ENCODE measurements at places on chromosomes 5 and 9.
A peak's percentile ranks its signal among the peaks of the same experiment; 100 is the strongest.

- DNase-seq: no peak
Measured at GRCh38 chr5:32099486-32100035, 74.6 kb downstream of the GOLPH3 start.

DNA sequence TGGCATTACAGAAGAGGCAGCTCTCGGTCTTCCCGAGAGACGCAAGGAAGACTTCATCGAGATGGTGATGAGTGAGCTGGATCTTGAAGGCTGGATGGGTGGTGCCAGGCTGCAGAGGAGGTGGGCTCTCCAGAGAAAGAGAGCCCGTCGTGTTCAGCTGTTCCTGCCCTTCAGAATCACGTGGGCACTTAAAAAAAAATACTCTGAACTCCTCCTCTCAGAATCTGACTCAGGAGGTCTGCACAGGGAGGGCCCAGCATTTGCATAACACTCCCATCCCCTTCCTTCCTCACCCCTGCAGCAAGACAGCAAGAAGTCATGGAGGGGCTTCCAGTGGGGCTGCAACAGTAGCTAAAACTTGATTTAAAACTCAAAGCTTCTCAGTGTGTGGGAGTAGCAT, 203.0 kb downstream of the ATPSCKMT start:
- DNase-seq: no peak

DNA sequence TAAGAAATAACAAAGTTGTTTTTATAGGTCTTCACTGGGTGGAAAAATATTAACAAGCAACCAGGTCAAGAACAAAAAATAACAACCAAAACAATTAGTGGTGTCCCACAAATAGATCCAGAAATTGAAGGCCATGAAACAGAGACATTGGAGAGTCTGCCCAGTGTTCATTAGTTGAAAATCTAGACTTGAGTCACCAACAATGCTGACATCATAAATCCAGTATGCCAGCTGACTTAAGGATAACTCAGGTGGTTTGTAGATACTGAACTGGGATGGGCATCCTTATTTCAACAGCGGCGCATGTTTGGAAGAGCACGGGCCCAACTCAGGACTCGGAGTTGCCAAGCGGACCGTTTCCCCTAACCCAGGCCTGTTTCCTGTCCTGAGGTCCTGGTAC, 80.7 kb upstream of the TNFAIP8 start:
- DNase-seq: peak; percentile 54

GRCh38 chr9:115164511-115164974, 46.6 kb upstream of the TNC start:
- DNase-seq: peak; percentile 17

DNA sequence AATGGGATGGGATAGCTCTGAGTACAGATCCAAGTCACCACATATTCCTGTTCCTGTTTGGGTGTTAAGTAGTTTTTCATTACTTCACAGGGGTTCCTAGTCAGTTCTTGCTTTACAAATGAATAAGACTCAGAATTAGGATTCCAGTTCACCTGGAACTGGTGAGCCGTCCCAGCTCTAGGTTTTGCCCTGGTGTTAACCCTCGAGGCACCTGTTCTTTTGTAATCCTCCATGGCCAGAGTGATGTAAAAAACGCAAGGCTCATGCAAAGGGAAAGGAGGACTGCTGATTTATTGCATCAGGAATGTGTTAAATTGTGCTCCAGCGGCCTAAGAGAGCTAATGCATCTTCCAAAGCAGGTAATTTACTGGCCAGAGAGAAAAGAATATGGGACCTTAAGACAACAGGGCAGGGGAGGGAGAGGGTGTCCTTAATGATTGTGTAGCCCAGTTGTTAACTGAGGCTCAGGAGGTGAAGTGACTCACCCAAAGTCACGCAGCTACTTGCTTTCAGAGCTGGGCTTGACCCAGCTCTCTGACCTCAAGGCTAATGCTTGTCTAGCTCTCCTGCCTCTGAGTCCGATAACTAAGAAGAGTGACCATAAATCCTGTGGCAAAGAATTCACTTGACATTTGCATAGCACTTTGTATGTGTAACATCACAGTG, 70.5 kb downstream of the DMRT2 start:
- no peak for DNase-seq

- no peak for DNase-seq
Measured at GRCh38 chr5:91225848-91226686, 157.1 kb downstream of the ARRDC3 start.

GRCh38 chr9:89873801-89874200, 269.0 kb downstream of the GADD45G start:
- no peak for DNase-seq

- DNase-seq: no peak
Measured at GRCh38 chr9:84151640-84152039, 171.0 kb downstream of the RMI1 start.

- no peak for DNase-seq
Measured at GRCh38 chr5:32842813-32843530, 131.9 kb downstream of the NPR3 start.

- DNase-seq: no peak
Measured at GRCh38 chr5:155807884-155808576, 518.9 kb upstream of the SGCD start.

DNA sequence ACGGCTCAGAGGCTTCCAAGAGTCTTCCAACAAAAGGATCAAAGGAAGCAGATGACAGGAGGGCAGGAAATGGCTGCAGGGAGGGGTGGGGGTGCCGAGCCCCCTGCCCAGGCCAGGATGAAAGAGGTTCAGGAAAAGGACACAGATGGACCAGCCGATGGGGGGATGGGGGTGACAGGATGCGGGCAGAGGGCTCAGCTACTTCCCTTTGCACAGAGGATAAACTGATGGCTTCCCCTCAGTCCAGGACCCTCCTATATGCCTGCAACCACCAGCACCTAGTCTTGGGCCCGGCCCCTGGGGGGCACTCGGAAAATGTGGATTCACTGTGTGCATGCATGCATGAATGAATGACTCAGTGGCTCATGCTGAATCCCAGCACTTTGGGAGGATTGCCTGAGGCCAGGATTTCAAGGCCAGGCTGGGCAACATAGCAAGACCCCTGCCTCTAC, 148.2 kb downstream of the C9orf50 start:
- no peak for DNase-seq

DNA sequence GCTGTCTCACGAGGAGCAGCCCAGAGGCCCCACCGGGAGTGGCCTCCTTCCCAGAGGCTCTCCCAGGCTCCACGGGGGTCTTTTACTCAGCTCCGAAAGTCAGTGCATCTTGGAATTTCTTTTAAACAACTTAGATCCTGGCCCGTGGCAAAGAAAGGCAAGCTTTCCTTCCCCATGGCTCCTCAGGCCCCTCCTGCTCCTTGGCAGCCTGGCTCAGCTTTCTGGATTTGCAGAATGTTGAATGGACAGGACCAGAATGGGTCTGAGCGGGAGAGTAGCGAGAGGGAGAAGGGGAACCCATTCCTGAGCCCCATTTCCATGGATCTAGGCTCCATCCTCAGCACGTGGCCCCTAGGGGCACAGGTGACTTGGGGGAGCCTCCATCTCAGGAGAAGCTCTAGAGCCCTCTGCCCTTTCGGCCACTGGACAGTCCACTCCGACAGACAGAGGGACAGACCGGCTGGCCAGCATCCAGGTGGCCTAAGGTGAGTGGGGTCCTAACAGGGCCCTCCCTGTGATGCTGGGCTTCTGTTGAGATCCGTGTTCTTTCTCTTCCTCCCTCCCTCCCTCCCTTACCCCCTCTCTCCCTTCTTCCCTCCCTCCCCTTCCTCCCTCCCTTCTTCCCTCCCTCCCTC, 173.9 kb upstream of the PPP1R26 start:
- DNase-seq: no peak

DNA sequence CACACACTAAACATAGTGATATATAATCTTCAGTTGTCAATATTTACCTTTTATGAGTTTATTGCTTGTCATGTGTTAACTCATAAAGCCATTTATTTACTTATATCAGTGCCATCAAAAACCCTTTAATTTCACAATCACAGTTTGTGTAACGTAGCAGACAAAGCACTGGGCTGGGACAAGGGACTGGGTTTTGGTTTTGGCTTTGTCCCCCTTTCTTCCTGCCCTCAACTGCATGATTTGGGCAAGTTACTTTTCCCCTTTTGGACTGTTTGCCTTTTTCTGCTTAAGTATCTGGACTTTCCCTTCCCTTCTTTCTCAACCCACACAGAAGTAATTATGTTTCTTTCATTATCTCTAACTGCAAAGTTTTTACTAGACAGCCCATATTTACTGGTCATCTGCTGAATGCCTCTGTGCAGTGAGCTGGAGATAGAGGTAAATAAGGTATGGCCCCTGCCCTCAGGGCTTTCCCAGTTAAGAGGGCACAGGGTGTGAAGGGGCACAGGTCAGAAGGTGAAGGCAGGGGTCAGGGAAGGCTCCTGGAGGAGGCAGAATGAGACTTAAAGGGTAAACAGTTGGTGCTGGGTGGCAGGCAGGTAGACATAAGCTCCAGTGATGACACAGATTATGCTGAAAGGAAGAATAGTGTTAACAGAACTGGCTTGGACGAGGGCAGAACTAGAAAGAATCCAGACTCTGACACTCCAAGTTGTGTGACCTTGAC, 14.8 kb upstream of the NR3C1 start:
- DNase-seq: no peak

DNA sequence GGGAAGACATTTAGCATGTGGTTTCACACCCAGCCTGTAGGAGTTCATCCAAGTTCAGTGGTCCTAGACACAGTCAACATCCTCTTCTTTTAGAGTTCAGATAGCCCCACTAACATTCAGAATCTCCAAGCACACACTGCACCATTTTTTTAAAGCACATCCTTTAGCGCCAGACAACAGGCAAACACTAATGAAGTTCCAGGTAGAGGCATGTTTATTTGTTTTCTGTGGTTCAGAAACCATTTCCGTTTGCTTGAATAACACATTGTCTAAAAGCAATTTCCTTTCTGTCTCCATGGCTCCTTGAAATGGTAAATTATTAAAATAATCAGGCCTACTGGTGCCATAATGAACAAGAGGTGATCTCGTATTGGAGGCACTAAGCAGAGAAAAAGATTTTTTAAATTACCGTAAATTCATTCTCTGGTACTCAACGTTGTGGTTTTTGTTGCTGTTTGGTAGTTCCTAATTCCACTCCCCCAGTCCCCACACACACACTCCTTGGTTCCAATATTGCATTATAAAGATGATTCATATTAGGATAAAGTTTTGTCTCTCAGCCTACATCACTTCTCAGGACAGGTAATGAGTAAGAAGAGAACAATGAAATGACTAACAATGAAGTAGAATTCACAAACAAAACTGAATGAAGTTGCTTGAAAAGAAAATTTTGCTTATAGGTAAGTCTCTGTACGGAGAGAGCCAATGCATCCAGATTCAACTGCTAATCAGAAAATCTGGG, 153.1 kb downstream of the PCSK1 start:
- peak; percentile 52 for DNase-seq

GRCh38 chr9:129552064-129552463, 68.8 kb downstream of the C9orf50 start:
- DNase-seq: peak; percentile 54

GRCh38 chr9:2024888-2025782, 10.0 kb downstream of the SMARCA2 start:
- no peak for DNase-seq

GRCh38 chr5:91281401-91281800, 101.7 kb downstream of the ARRDC3 start:
- DNase-seq: peak; percentile 88

DNA sequence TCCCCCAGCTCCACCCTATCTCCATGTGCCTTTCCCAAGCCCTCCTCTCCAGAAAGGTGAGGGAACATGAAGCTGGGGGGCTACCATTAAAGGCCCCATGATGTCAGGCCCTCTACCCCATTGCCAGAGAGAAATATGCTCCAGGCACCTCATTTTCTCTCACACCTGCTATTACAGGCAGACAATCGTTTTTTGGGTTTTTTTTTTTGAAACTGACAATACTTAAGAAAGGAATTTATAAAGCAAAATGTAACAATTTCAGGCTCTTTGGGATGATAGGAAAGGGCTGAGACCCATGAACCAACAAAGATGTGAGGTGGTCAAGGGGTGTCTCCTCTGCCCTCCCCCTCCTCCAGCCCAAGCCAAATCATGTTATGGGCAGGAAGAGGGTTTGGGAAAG, 1.5 kb upstream of the GFRA3 start:
- DNase-seq: no peak

- DNase-seq: no peak
Measured at GRCh38 chr5:6261668-6262067, 116.7 kb downstream of the MED10 start.

DNA sequence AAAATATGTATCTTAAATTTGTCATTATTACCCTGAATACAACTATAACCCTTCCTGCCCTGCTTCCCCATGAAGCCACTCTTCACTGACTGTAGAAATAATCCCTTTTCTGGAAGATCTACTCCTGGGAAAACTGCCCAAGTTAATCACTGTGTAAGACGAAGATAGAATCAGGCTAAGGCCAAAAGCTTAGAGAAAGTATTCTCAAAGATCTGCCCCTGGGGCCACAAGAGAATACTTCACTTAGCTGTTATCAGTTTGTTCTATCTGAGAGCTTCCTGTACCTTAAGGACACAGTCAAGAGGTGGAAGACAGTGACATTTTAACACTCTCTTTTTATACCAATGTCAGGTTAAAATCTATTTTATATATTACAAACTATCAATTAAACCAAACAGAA, 33.8 kb downstream of the RNF145 start:
- DNase-seq: peak; percentile 72

DNA sequence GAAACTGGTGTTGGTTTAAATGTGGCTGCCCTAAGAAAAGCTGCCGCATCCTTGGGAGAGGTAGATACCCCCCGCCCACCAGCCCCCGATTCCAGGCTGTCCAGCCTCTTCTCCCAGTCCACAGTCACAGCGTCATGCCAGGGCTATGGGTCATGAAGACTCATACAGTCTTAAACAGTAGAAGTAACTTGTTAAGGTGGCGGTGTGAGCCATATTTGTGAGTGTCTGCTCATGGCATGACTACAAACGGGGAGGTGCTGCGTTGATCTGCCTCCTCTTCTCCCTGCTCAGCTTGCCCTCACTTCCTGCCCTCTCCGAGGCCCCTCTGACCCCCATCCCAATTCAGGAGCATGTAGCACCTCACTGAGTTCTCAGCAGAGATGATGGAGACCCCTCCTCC, 20.8 kb downstream of the FGD3 start:
- no peak for DNase-seq

- DNase-seq: no peak
Measured at GRCh38 chr5:431711-432050, 11.3 kb upstream of the EXOC3 start.

DNA sequence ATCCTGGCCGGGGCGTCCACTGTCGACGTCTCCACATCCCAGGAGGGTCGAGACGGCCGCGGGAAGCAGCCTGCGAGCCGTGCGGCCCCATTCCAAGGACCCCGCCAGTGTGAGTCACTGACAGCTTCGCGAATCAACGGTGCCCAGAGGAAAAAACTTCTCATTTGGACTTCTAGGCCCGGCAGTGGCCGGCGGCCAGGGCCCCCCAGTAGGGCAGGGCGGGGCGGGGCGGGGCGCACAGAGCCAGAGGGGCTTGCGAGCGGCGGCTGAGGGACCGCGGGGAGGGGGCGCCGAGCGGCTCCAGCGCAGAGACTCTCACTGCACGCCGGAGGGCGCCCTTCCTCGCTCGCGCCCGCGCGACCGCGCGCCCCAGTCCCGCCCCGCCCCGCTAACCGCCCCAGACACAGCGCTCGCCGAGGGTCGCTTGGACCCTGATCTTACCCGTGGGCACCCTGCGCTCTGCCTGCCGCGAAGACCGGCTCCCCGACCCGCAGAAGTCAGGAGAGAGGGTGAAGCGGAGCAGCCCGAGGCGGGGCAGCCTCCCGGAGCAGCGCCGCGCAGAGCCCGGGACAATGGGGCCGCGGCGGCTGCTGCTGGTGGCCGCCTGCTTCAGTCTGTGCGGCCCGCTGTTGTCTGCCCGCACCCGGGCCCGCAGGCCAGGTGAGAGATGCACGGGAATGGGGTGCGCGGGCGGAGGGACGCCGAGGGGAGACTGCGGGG, at the start of gene F2R:
F2R (plus strand) TSS at position 391 of the 720 bp plus-strand sequence; CDS start at position 573, 182 bp downstream.
- peak; percentile 55 for DNase-seq

GRCh38 chr5:55847837-55848236, 3.3 kb upstream of the IL31RA start:
- DNase-seq: peak; percentile 54

All from iris pigment epithelial cell (primary cell).